ENCODE measurements at places on chromosomes 11 and 22. TPM values are rescaled to one million over a fixed set of nuclear protein-coding genes. Genes with fewer than 3 reads are reported as not detected.

DNA sequence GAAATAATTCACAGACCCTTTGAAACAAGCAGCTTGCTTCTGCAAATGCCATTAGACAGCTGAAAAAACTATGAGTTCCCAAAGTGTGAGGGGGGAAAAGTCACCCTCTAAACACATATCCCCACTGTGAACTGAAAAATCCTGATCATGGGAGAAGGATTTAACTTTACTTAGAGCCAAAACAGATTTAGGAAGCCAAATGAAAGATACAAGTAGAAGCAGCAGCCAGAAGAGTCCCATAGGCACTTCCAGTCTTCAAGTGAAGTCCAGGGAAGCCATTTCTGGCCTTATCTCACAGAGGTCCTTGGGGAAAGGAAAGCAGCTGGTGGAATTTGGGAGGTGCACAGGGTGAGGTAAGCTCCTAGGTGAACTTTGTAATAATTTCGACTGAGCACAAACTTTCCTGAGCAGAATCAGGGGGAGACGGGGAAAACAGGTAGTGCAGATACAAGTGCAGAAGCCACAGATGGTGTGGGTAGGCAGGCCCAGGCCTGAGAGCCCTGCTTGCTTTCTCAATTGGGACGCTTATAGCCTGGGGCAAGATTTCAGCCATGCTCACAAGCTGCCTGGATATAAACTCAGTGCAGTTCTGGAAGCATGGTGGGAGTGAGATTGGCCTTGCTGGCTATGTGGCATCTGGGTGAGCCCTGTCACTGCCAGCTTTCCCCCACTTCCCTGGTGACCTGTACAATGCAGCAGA lies 44.8 kb downstream of the GAS2 start:
- no peaks in the 10 kb centered on the region for H3K4me1 ChIP-seq
- H3K4me3 ChIP-seq: no peak overlapping the region
- no peaks in the 10 kb centered on the region for H3K36me3 ChIP-seq

PNPLA5 gene
- total RNA-seq: 2.9 TPM

KCNQ1OT1 gene
- total RNA-seq: 1.1 TPM

DNA sequence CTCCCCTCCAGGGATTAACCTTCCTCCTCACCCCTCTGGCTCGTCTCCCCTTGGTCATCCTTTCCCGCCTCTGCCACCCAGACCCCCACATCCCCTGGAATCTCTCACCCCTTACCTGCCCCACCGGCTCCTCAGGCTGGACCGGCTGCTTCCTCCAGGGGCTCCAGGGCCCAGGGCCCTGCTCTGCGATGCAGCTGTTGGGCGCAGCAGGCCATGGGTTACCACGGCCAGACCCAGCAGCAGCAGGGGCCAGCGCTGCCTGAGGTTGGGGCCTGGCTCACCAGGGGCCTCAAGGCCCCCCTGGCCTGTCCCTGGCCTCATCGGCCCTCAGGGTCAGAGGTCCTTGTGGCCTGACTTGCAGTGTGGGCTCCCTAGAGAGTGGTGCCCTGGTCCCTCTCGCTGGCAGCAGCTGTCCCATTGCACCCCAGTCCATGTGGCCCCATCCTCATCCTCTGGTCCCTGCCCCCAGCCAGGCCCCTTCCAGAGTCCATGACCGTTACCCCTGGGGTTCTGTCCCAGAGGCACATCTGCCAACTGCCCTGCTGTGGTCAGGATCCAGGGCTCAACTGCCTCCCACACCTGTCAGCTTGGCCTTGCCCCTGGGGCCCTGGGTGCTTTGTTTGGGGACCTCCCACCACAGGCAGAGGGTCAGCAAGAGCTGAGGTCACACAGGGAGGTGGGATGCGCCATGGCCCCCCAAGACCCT lies at the start of gene IGLL1:
TSS of gene IGLL1 (minus strand) at position 421 of the 706 bp plus-strand sequence. CDS start at position 321, 100 bp downstream.
- DNase-seq: no peak
- H3K36me3 ChIP-seq: no peaks in the 10 kb centered on the region
- H3K4me1 ChIP-seq: no peaks in the 10 kb centered on the region

All from HCT116 (cell line).